Esophagus squamous epithelium (tissue), 5 donors: ENCODE measurements at places on chromosomes 4 and X. TPM values are rescaled to one million over a fixed set of nuclear protein-coding genes. Genes with fewer than 3 reads are reported as not detected.

The PABPC5 gene
- total RNA-seq: not detected

The ANXA3 gene
- total RNA-seq: 60.3 TPM

The TREX2 gene
- total RNA-seq: 6.6 TPM

The PLP1 gene
- total RNA-seq: 5.3 TPM

The TRMT10A gene
- 4.8 TPM for total RNA-seq

The TBC1D9 gene
- total RNA-seq: 13.2 TPM

The CCNI gene
- 282 TPM for total RNA-seq

The CAPN6 gene
- 0.19 TPM for total RNA-seq

The SUV39H1 gene
- total RNA-seq: 9.9 TPM

The CITED1 gene
- not detected for total RNA-seq

GRCh38 chr4:11954093-11954492, 525.4 kb upstream of the HS3ST1 start:
- DNase-seq: no peak

- no peak for DNase-seq
Measured at GRCh38 chrX:69031971-69032391, 133.3 kb downstream of the PJA1 start.

DNA sequence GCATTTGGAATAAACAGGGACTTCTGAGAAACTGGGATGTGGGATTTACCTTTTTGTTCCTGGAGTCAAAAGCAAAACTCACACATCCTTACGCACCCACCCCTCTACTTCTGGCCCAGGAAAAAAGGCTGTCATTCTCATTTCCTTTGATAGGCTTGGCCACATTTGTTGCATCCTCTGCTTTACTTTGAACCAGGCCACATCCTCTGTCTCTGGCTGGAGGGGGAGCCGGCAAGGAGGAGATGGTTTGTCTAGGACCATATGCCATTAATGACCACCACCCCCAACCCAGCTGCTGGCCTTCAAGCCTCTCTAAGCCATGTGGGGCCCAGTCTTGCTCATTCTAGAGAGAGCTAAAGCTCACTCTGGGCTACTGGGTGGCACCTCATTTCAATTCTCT, 64.5 kb downstream of the ATG4A start:
- DNase-seq: no peak

DNA sequence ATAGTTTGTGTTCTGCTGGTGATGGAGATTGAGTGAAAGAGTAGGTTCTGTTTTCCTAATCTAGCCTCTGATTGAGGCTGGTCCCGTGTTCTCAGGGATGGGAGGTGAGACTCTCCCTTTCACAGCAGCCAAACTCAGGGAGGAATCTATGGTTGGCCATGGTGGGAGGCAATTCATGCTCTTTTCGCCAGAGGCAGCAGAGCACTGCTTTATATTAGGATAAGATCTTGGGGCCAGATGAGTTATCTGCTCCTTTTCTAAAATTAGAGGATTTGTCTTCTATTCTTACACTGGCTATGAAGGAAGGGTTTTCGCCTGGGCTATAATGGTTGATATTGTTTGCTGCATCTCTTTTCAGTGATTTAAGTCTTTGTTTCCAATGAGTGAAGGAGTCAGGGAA, 63.9 kb upstream of the NLGN4X start:
- DNase-seq: no peak

DNA sequence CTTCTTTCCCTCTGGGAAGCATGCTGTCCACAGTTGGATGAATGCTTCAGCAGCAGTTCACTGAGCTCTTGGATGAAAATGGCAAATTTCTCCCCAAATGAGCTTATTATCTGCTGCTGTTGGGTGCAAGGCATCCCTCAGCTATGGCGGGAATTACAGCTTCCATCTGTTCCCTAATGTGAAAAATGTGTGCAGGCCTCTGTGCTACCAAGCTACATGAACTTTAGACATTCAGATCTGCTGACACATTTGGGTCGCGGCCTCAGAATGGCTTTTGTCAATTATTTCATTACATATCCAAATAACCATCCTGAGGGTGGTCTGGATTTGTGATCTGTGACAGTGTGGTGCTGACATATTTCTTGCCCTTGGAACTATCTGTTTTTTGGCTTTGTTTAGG, 119.5 kb upstream of the SCML1 start:
- no peak for DNase-seq

GRCh38 chrX:51860679-51861078, 32.7 kb upstream of the MAGED1 start:
- DNase-seq: no peak

GRCh38 chrX:71619193-71619592, 882 bp upstream of the CXCR3 start:
- no peak for DNase-seq

DNA sequence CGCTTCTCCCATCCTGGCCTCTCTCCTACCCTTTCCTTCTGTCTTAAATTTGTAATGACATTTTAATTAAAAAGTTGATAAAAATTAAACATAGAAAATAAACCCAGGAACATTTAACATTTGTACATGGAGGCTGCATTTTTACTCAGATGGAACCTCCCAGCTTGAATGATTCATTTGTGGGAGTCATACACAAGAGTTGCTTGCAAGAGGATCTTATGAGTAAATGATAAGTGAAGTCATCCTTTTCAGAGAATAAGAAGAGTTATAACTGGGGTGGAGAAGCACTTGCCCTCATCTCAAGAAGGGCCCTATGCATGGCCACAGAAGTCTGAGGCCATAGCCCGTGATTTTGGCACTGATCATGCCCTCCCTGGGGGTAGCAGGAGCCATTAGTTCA, 482.9 kb upstream of the BOD1L1 start:
- no peak for DNase-seq

- no peak for DNase-seq
Measured at GRCh38 chr4:40910706-40911105, 161.0 kb downstream of the NSUN7 start.

DNA sequence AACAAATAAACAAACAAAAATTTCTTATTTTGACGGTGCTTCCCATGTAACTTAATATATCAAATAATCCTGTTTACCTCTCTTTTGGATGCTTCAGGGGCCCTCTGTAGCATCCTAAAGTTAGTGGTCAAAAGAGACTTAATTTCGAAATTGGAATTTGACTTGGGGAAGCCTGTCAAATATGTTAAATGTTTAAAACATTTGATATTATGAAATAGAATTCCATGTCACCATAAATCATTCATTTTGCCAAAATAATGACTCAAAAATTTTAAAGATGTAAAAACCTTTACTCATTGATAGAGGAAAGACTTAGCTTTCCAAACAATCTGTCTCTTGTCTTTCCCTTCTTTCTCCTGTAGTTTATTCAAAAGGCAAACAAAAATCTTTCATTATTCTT, 20.6 kb upstream of the TEX13A start:
- DNase-seq: no peak

DNA sequence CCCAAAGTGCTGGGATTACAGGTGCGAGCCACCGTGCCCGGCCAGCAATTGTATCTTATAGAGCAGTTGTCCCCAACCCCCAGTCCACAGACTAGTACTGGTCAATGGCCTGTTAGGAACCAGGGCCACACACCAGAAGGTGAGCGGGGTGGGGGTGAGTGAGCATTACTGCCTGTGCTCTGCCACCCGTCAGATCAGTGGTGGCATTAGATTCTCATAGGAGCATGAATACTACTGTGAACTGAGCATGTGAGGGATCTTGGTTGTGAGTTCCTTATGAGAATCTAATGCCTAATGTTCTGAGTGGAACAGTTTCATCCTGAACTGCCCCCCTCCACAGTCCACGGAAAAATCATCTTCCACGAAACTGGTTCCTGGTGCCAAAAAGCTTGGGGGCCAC, 328.0 kb upstream of the BOD1L1 start:
- no peak for DNase-seq

DNA sequence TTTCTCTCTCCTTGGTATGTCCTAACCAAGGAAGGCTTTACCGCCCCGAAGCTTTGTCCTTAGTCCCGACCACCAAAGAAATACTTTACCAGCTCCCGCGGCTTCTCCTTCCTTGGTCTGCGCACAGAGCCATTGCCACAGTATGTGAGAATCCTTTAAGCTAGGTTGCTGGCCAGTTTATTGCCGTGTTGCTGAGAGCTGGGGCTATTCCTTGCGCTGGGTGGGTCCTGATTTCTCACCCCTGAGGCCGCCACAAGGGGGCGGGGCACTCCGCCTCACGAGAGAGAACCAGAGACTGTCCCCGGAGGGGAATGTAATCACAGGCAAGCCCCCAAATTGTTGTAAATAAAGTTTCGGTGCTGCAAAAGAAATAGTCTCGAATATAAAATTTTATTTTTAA, 331.0 kb upstream of the PCDH10 start:
- DNase-seq: no peak

DNA sequence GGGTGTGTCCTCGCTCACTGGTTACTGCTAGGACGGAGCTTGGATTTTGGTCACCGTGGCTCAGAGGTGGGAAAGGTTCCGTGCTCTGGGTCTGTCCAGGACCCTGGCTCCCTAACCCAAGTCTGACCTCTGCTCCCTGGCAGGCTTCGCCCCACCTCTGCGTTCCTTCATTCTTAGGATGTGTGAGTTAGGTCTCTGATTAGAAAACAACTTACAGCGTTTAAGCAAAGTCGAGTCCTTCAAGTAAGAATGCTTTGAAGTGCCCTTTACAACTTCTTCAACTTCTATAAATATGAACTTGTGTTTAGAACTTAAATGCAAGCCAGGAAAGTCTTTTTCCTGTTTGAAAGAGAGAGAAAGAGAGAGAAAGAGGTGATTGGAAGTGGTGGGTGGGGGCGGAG, 891 bp downstream of the TLR2 start:
- no peak for DNase-seq

DNA sequence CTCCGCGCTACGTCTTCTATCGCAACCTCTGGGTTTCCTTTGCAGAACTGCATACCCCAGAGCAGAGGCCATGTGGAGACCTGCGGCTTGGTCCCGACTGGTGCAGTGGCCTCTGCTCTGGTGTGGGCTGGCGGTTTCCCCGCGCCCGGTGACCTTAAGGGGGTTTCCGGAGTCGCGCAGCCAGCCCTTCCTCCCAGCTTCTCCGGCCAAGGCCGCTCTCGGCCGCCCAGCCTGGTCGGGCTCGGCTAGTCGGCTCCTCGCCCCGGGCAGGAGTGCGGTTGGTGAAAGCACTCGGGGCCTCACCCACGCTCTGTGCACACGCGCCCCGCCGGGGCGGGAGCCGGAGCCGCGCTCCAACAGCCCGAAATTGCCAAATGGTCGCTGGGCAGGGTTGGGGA, 84.9 kb downstream of the BCOR start:
- no peak for DNase-seq

DNA sequence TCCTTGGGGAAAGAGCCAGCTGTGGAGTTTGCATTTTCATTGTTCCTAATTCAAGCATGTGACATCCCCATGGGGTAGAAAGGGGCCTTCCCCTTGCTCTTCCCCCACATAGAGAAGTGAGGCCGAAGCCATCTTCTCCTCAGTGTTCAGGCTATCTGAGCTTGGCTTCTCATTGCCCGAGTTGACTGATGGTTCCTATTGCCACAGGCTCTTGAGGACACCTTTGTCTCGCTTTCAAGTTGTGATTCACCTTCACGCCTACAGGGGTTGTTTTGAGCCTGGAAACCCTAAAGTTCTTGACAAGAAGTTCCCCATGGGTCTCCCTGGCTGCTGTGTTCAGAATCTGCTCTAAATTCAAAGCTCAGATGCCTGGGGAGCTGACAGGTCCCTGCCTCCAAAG, 25.0 kb downstream of the CCNQ start:
- no peak for DNase-seq

DNA sequence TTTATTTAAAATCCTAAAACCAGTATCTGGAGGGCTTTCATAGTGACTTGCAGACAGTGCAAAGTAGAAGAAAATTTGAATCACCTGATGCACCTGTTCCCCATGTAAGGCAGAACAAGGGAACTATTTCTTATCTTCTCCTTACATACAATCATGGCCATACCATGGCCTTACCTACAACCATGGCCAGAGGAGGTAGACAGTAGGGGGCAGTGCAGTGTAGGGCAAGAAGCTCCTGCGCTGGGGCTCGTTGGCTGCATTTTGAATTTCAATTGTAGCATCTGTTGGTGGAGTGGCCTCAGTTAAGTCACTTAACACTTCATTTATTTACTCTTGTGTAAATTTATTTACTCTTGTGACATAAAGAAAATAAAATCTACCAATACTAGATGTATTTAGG, 33.0 kb downstream of the GALNTL6 start:
- no peak for DNase-seq
